ENCODE measurements at places on chromosomes 7 and 10.
A peak's percentile ranks its signal among the peaks of the same experiment; 100 is the strongest.

DNA sequence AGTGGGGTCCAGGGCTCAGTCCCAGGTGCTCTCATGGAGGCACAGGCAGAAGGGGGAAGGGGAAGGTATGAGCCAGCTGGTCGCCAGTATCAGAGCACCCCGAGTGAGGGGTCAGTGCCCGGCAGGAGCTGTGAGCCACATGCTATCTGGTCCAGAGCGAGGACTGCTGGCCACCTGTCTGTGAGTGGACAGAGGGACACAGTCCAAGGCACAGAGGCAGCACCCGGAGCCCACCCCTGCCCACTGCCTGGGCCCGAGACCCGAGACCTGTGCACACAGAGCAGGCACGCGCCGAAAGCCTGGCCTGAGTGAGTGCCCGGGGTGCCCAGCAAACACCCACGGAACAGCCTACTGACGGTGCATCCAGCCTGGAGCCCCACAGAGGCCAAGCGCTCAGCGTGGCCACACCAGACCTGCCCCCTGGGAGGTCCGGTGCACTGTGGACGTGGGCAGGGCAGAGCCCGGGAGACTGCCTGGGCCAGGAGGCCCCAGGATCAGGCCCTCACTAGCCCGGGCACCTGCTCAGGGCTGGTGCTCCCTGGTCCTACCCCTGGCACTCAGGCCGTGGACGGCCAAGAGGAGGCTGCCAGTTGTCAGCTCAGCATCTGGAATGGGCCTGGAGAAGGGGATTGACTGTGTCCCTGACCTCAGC, 29.4 kb downstream of the ADGRA1 start:
- DNase-seq, result no peak

DNA sequence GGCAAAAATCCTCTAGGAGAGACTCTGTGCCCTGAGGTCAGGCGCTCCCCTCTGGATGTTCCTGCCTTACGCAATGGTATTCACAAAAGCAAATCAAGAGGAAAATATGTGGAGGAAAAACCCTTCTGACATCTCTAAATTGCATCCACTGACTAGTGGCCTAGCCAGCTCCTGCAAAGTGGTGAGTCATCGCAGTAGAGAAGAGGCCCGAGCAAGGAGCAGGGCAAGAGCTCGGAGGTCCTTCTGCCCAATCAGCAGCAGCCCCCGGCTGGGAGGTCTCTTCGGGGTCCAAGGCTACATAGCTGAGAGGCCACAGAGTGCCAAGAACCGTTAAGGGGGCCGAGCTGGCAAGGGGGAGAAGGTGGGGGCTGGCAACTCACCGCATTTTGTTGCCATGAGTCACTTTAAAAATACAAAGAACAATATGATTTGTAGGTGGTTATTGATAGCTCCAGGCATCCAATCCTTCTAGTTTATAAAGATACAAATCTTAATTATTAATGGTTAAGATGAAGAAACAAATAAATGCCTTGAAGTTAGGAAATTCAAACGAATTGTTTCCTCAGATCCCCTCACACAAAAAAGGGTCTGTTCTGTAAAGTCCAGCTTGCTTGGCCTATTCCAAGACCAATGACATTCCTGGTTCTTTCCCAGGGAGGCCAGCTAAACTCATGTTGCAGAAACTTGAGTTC, 161.6 kb downstream of the PKD1L1 start:
- no peak for DNase-seq

DNA sequence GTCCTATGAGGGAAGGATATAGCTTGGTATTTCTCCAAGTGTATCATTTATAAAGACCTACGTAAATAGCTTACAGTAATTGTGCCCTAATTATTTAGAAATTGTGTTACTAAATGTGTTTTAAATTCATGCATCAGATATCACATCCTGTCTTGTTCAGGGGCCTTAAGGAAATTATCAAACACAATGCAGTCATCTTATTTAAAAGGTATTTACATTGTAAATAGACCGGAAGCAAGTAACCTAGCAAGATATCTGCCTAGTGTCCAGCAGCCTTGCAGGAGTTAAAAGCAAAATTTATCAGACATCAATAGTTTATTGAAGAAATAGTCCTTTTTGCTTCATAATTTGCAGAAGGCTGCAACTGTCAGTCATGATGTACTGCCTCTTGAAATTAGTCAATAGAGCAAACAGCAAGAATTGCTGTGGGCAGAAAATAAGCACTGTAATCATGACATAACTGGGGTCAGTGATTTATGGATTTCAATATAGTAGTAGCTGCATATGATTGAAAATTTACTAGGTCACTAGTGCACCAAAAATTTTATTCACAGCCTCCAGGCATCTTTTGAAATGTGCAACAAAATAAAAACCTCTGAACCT, 23.1 kb downstream of the GLRX3 start:
- no peak for DNase-seq

DNA sequence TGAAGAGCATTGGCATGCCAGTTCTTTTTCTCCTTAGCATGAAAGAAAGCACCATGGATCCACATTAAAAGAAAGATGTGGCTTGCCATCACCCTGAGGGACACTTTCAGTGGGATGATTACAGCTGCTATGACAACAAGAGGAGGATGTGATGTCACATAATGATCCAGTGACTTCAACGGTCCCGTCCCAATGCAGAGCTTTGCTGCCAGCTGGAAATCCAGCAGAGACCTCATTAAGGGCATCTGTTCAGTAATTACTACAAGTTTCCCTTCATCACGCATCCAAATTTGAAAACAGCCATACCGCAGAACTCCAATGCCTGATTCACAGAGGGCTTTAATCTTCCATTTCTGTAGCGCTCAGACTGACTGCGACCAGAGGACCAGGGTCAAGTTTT, 206.6 kb downstream of the LSM5 start:
- no peak for DNase-seq

DNA sequence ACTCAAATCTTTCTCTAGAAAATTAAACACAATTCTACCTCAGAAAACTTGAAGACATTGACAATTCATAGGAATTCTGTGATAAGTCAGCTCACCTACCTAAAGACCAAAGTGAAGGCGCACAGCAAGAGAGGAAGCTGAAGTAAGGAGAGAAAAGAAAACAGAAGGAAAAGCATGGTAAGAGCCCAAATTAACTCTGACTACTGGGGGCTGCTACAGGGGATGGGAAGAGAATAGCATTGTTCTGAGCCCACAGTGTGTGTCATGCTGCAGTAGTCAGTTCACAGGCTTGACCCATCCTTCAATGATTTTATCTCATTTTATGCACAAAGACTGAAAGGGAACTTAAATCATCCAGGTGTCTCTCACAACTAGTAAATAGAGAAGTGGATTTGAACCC, 111.3 kb downstream of the PTEN start:
- DNase-seq, result no peak

DNA sequence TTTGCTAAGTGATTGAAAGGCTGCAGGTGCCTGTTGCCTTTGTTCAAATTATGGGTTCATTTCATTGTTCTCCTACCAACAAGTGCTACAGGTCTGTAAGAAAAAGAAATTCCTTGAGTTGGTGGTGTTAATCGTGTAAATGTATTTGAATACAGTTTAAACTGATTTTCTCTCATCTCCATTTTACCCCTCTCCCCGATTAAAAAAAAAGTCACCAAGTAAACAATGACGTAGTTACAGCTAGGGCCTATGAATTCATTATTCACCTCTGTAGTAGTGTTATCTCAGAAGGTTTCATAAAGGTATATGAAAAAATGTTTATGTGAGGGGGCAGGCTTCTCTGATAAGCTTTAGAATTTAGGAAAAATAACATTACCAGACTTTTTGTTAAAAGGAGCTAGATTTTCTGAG, 1.1 kb downstream of the REEP3 start:
- DNase-seq, result no peak

GRCh38 chr7:90710466-90710850, 114.3 kb downstream of the CDK14 start:
- DNase-seq, result no peak

DNA sequence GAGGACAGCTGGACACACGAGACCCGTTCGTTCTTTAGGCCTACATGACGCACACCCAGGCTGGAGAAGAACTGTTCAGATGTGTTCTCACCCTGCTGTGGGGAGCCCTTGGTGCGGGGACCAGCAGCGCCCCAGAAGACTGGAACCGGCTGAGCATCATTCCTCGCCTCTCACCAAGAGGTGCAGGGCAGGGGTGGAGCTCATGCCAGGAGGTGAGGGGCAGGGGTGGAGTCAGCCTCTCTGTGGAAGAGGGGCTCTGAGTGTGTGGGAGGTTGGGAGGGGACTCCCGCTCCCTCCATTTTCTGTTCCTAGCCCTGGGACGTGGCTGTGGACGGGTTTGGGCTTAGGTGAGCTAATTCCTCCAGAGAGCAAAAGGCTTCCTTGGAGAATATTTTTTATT, 66.0 kb upstream of the SHH start:
- no peak for DNase-seq

- no peak for DNase-seq
These were observed 17.3 kb downstream of the VWDE start for GRCh38 chr7:12386313-12386740.

- peak; percentile 35 for DNase-seq
These were observed 25.0 kb downstream of the VTI1A start for GRCh38 chr10:112471878-112472487.

DNA sequence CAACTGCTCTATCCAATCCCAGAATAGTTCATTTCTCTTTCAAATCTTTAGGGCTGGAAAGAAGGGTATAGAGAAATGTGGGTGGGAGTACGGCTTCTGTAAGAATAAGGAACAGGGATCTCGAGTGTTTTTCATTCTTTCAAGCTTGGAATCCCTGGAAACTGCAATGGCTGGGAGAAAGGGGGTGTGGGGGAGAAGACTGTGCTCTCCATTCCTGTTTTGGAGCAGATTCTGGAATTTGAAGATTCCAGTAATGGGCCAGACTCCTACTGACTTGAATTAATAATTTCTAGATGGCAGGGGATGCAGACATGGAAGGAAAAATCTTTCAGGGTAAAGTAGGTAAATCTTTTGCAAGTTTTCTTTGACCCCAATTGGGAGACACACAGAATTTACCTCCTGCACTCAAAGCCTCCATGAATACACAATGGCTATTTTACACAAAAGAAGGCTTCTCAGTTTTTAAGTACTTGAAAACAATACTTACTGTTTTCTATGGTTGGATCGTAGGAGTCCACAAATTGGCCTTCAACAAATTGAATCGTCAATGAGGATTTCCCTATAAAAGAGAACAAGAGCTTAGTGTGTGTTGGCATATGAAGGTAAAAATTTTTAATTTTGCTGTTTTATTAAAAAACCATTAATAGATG, 29.1 kb downstream of the RHEB start:
- DNase-seq, result no peak

DNA sequence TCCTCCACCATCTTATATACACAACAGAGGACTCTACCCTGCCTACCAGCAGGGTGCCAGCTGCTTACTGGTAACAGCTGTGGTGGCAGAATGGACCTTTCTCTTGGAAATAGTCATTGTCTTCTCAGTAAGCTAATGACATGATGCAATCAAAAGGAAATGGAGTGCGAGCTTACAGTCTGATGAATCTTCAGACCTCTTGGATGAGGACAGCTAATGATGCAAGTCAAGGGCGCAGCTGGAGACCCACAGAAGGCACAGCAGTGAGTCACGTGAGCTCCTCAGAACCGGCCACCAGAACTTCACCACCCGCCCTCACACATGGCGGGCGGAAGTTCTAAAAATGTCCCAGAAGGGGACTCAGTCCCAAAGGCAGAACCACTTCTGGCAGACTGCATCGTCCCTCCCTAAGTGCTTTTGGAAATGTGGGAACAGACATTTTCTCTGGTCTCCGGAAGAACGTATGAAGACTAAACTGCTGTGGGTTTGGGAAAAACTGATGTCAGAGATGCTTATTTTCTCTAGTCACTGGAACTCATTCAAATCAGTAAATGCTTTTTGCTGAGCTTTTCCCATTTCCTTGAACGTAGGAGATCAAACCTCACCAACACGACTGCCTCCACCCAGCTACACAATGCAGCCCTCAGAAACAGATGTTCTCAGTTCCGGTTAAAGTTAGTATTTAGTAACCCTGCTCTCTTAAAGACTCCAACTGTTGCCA, 96.4 kb downstream of the FAS start:
- DNase-seq, result no peak

- DNase-seq, result no peak
These were observed 132.1 kb downstream of the MACC1 start for GRCh38 chr7:20085086-20085485.

DNA sequence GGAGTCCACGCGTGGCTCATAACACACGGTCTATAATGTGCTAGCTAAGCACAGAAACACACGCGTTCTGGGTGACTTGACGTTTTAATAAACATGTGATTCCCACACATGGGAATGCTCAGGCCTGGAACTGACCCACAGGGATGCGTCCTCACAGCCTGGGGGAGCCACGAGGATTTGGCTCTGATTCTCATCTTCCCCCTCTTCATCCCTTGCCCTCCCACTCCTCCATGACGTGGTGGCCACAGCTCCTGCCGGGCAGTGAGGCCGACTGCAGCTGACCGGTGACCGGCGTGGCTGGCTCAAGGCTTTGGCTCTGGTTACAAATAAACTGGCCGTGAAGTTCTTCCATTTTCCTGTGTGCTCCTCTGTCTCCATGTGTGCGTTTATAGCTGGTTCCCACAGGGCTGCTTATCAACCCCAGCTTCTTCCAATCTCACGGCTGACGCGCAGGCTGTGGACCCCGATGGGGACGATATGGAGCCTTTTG, 40.9 kb upstream of the KLF6 start:
- DNase-seq, result no peak

DNA sequence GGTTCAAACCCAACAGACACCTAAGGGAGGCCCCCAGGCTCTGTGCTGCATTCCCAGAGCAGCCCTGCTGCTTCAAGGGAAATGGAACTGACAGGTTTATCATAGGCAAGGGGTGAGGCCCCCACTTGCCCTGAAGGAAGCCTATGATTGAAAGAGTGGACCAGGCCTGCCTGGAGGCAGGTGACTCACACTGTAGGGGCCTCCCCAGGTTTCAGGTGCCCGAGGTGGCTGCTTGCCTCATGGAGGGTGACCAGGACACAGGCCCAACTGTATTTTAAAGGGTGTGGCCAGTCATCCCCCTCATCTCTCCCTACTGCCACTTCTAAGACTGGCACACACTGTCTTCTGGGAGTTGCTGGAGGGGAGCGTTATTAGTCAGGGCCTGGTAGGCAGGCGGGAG, 85.4 kb downstream of the ATXN7L1 start:
- DNase-seq, result no peak
